Activated CD4-positive, alpha-beta T cell treated with anti-CD3 and anti-CD28 coated beads for 24 hours (primary cell): ENCODE measurements at places on chromosomes 4 and X.

GRCh38 chr4:150886597-150886996 is 128.5 kb downstream of the LRBA start:
- DNase-seq, result no peak

DNA sequence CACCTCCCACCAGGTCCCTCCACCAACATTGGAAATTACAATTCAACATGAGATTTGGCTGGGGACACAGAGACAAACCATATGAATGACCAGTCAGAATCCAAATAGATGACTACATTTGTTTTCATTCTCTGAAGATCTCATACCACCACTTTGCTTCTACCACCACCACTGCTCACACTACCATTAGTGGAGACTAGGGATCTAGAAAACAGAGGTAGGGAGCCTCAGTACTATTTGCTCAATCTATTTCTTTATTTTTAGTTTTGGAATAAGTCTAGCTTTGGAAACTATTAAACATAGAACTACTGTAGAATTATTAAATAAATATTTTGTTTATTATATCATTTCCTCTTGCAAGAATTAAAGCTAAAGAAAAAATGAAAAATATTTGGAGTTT is 727.9 kb downstream of the CCSER1 start:
- DNase-seq, result no peak

- no peak for DNase-seq
These were observed 25.9 kb downstream of the COL25A1 start for GRCh38 chr4:109276482-109277095.

- DNase-seq, result peak; percentile 46
These were observed 57.4 kb downstream of the TSC22D3 start for GRCh38 chrX:107718156-107718621.

GRCh38 chr4:140854168-140854567 is 98.0 kb upstream of the TBC1D9 start:
- no peak for DNase-seq

DNA sequence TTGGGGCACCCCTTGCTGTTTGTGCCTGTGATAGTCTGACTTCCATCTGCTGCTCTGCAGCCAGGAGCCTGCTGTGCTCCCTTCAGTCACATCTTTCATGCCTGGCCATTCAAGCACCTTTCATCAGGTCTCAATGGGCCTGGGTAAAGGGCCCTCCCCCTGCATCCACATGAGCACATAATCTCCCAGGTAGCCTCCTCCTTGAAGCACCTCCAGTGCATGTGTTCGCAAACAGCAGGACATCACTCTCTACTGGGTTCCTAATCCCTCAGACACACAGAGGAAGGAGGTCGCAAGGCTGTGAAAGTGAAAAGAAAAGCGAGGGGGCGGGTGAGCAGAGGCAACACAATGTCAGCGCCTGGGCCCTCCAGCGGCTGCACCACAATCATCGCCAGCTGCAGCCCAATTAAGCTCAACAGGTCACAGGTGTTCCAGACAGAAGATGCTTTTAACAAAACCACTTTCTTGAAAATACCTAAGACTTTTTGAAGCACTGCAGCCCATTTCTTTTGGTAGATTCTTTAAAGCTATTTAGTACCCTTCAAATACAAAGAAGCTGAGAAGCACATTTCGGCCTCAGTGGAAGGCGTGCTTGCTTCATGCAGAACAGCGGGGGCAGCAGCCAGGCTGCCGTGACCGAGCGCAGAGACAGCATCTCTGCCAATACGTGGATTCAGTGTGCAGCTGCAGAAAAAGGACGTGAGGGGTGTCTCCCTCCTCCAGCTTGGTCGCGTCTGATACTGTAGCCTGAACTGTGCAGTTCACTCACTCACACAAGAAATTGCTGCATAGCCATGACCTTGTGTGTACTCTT is 92.2 kb upstream of the SPRY1 start:
- DNase-seq, result no peak

DNA sequence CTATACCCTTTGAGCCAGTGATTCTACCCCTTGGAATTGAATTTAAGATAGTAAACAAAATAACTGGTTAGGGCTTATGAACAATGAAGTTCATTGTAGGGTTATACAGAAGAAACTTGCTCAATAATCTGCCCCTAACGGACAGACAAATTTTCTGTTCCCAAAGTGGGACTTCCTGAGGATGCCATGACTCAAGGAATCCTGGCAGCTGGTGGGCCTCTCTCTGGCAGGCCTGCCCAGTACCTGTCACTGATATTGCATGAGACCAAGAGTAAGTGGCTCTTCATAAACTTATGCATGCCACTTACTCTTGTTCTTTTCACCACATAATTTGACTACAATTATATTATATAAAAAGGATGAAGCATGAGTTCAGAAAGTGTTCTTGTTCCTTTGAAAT is 41.5 kb downstream of the GPRIN3 start:
- DNase-seq, result no peak
